ENCODE measurements at places on chromosomes 2 and 18. TPM values are rescaled to one million over a fixed set of nuclear protein-coding genes. Genes with fewer than 3 reads are reported as not detected.
A peak's percentile ranks its signal among the peaks of the same experiment; 100 is the strongest.

GRCh38 chr2:19480673-19481072, 122.2 kb upstream of the OSR1 start:
- DNase-seq: no peak

DNA sequence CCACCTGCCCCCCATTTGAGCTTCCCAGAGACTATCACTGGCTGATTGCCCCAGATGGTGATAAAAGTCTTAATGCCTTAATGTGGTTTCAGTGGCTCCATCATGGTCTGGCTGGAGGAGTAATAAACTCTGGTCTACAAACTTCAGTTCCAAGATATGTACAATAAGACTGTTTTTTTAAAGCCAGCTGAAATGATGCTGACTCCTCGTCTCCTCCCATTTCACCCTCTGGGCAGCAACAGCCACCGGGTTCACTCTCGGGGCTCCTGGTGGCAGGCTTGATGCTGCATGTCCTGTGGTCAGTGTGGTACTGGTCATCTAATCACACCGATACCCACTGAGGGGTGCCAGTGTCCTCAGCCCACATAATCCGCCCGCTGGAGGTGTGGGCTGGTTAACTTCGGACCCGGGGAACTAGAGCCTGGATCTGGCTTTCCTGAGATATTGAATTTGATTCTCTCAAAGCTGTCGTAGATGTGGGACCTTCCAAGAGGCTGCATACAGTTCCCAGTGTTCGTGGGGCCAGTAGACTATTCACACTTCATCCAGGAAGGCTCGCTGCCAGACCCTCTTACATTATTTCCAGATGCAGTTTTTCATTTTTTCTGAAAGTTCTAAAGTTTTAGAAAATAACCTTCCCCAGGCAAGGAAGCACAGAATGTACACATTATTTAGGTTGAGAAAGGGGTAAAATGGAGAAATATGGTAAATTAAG, 95.3 kb downstream of the GALR1 start:
- peak; percentile 74 for DNase-seq

GRCh38 chr18:52764316-52764715, 424.3 kb downstream of the DCC start:
- DNase-seq: no peak

Gene GCC2
- 22.0 TPM for total RNA-seq

Gene ZNF521
- total RNA-seq: 15.4 TPM

Gene TNFAIP6
- total RNA-seq: 4.9 TPM

Gene PAX8
- 0.35 TPM for total RNA-seq
